NCI-H446 treated with DMSO at 0.1 percent for 48 hours (cell line): ENCODE measurements at places on chromosomes 6 and 20.
A peak's percentile ranks its signal among the peaks of the same experiment; 100 is the strongest.

- DNase-seq = no peak
Observed at GRCh38 chr6:31659649-31660380, 763 bp downstream of the C6orf47 start.

DNA sequence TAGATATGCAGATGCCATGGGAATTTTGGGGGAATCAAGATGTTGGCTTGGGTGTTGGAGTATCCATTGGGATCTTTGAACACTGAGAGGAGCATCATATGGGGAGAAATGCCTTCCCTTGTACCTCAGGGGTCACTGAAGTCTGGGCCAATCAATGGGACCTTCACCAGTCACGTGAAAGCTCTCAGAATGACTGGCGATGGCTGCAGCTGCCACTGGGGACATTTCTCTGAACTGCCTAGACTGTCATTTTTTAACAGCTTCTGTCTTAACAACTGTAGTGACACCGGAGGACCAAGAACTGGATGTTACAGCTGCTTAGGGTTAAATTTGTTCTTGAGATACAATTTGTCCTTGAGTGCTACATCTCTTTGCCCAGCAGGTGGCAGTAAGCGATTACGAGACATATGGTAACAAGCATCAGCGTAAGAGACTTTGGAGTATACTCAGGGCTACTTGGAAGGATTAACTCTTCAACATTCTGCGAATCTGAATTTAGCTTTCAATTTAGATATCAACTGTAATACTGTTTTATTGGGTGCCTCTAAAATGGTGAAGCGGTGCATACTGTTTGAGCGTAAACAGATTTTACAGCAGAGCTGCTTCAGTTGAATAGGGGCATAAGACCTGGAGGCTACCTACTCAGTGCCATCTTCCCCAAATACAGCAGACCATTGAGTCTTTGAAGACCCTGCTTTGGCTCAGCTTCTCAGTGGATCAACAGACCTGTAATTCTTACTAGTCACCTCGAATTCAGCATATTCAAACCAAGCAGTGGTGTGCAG is 36.0 kb downstream of the CCN2 start:
- peak; percentile 23 for DNase-seq

DNA sequence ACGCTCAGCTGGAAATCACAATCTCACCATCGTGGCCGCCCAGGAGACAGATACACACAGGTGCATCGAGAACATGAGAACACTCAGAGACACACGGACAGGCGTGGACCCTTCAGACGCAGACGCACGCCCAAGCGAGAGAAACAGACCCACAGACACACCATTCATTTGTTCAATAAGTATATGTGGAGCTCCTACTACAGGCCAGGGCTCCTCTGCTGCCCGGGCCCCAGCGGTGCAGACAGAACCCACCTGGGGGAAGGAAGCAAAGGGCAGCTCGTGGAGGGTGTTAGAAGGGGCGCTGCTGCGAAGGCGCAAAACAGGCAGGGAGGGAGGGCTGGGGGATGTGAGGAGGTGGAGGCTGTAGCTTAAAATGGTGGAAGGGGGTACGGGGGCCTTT is 39.2 kb downstream of the SRC start:
- no peak for DNase-seq

DNA sequence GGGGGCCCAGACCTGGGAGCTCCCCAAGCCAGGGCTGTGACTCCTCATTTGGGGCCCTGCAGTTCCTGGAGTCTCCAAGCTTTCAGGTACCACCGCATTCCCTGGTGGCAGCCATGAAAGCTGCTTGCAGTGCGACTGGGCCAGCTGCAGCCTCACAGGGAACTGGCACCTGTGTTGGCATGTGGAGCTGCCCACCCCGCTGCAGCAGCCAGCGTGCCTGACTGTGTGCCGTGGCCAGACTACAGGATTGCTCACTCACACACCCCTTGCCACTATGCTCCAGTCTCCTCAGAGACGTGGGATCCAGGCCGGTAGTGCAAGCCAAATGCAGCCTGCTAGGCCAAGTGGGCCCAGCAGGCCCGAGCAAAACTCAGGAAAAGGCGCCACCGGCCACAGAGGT is 450.7 kb downstream of the COL12A1 start:
- no peak for DNase-seq

DNA sequence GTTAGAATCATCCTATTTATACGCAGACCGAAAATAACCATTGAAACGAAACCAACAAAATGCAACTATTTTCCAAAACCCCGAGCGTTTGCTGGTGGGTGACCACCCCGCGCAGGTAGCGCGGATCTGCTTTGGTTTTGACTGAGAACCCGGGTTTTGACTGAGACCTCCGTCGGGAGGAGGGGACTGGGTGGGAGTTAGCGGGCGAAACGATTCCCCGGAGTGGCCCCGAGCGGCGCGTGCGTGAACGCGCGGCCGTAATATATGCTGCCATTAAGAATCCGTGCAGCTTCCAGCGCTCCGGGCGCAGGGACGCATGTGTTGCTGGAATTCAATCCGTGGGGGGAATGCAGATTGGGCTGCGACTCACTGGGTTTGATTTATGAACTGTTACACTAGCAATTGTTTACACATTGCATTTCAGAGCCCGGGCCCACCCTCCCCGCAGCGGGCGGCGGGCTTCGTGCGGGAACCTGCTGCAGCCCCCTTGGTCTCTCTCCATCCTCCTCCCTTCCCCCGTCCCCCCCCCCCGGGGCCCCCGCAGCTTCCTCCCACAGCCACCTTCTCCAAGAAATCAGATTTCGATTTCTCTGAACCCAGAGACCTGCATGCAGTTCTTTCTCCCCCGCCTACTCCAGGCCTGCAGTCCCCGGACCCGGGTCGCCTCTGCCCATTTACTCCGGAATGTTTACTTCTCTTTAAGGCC is 9.9 kb downstream of the NRN1 start:
- DNase-seq = no peak

GRCh38 chr6:26537160-26537845 is 863 bp upstream of the HMGN4 start:
- peak; percentile 96 for DNase-seq

DNA sequence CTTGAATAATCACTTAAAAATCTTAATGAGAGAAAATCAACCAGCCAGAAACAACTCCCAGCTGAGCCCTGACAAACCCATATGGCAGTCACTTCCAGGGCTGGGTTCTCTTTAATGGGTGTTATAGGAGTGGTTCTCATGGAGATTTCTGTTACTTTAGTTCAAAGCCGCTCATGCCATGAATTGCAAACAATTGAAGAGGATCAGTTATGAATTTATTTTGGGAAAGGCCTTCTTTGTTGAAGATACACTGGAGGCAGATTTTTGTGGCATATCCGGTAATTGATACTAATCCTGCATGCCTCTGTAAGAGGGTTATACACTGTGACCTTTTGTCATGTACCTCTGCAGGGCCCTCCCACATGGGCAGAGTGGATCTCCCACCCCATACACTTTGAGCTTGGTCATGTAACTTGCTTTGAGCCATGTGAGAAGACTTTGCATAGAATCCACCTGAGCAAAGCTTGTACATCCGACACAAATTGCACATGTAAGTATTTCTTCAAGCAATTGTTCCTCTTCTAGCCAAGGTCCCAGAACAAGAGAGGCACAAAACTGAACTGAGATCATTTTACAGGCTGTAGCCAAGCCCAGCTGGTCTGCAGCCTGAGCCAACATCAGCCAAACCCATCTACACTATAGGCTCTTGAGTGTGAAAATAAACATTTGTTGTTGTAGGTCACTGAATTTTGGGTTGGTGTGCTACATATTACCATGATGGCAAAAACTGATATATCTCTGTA is 492.3 kb downstream of the PREX1 start:
- peak; percentile 69 for DNase-seq
